ENCODE measurements at places on chromosomes 4 and X. TPM values are rescaled to one million over a fixed set of nuclear protein-coding genes. Genes with fewer than 3 reads are reported as not detected.

HDX gene
- 5.5 TPM for total RNA-seq

SSX2 gene
- total RNA-seq = not detected

CXorf49 gene
- total RNA-seq = not detected

ETNPPL gene
- total RNA-seq = not detected

CLCN4 gene
- 7.4 TPM for total RNA-seq

TNMD gene
- total RNA-seq = not detected

ABCE1 gene
- 142 TPM for total RNA-seq

BEND4 gene
- total RNA-seq = 0.19 TPM

CACNA1F gene
- total RNA-seq = not detected

P2RY8 gene
- not detected for total RNA-seq

DDIT4L gene
- total RNA-seq = 5.4 TPM

SRP72 gene
- 74.2 TPM for total RNA-seq

GYPA gene
- not detected for total RNA-seq

RASL11B gene
- total RNA-seq = not detected

Measured in endothelial cell of coronary artery (primary cell).